ENCODE measurements at places on chromosomes 4 and X.

DNA sequence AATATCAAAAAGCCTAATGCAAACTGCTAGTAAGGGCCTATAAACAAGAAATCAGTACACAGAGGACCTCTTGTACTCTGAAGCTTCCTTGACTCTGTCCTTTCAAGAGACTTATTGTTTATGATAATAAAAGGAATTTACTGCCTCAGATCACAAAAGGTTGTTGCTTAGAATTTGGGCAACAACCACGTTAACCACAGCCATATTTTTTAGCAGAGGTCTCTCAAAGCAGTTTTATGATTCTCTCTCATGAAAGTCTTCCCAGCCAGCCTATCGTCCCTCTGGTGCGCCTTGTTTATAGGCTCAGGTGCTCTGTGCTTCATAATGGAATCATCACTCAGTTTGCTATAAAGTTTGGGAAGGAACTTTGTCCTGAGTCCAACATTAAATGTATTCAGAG is 270.6 kb downstream of the RCHY1 start:
- DNase-seq: no peak

GRCh38 chrX:17967888-17968287 is 106.8 kb upstream of the RAI2 start:
- DNase-seq: no peak

DNA sequence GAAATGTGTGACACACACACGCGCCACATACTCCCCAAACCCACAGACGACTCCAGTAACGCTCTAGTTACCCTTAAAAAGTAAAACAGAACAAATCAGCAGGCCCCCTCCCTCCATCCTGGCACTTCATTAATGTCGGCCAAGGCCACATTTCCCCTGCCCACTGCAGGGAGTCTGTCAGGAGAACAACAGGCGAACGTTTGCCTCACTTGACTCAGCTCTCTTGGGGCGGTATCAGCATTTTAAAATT is 671 bp upstream of the FHIP1A start:
- no peak for DNase-seq

GRCh38 chr4:125319311-125319710 is 4.6 kb downstream of the FAT4 start:
- no peak for DNase-seq

DNA sequence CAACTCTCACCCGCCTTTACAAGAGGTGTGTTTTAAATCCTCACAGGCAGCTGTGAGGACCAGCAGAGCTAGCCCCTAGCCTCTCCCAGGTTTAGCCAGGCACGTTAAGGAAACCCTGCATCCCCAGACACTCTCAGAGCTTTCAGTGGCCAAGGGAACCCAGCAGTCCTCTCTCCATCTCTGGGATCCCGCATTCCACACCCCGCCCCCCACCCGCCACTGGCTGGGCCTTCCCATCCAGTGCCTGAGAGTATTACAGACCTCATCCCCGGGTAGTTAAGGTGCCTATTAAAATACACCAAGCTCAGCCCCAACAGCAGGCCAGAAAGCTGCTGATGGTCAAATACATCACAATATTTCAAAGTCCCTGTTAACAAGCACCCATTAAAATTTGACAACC is 256.2 kb downstream of the BCOR start:
- no peak for DNase-seq

GRCh38 chr4:53763813-53764597 is 172.7 kb upstream of the LNX1 start:
- DNase-seq: no peak

- peak; percentile 17 for DNase-seq
Measured at GRCh38 chrX:106862972-106863688, 40.0 kb downstream of the RIPPLY1 start.

DNA sequence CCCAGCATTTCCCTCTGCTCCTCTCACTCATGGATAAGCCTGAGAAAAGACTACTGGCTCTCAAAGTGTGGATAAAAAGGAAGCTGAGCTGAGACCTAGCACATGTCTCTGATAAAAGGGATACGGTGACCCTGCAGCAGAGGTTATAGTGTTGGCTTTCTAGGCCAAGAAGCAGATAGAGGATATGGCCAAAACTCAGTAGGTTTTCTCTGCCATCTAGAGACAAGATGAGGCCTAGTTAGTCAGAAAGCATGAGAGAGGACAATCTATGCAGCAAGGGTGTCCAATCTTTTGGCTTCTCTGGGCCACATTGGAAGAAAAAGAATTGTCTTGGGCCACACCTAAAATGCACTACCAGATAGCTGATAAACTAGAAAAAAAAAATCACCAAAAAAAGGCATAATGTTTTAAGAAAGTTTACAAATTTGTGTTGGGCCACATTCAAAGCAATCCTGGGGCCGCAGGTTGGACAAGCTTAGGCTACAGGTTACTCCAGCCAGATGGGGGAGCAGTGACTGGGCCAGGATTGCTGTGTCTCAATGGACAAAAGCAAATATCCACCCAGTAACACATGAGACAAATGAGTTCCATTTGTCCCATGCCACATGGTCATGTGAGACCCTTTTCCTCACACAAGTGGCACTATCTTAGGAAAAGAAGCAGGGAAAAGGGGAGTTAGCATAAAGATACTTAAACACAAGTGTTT is 411.4 kb downstream of the INPP4B start:
- no peak for DNase-seq

- peak; percentile 40 for DNase-seq
Measured at GRCh38 chrX:14697451-14697850, 168.1 kb downstream of the GLRA2 start.

- DNase-seq: no peak
Measured at GRCh38 chr4:32752962-32753361, 2032.8 kb downstream of the PCDH7 start.

DNA sequence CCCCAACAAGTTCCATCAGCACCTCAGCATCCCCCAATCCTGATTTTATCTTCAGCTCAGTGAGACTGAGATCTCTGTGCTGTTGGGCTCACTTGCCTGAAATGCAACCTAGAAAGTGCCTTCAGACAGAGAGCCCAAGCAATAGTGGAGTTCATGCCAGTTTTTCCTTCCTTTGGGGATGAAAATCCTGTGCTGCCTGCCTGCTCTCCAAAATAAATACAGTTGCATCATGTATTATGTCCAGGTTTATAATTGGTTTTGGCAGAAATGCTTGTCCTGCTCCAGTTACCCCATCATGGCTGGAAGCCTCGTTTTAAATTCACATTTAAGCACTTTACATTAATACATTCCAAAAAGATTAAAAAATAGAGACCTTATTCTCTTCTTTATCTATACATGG is 1865.5 kb upstream of the TENM3 start:
- DNase-seq: no peak

DNA sequence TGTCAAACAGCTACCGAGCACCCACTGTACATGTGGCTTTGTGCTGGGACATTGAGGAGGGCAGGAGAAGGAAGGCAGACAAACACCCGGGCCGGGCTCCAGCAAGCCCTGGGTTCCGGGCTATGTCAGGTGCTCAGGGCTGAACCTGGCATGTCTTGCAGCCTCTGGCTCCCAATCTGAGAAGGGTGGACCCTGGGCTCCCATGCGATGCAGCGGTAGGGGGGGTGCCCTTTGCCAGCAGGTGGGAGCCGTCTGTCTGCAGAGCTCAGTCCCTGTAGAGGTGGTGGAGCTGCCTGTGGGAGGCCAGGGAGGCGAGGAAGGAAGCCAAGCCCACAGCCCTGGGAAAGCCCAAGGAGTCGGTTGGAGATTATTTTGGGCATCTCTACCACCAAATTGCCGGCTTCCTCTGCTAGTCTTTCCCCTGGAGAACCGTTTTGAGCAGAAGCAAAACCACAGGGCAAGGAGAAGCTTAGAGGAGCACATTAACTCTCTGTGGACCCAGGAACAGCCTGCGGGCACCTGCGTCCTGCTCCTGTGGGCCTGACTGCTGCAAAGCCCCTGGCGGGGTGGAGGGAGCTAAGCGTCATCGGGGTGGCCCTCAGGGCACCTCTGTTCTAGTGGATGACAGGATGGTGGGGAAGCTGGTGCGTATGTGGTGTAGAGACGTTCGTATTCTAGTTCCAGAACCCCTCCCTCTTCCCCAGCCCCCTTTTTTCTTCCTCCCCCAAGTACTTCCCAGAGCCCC is 10.3 kb downstream of the CPZ start:
- DNase-seq: peak; percentile 63

GRCh38 chr4:55458164-55458563 is 62.4 kb downstream of the TMEM165 start:
- no peak for DNase-seq

DNA sequence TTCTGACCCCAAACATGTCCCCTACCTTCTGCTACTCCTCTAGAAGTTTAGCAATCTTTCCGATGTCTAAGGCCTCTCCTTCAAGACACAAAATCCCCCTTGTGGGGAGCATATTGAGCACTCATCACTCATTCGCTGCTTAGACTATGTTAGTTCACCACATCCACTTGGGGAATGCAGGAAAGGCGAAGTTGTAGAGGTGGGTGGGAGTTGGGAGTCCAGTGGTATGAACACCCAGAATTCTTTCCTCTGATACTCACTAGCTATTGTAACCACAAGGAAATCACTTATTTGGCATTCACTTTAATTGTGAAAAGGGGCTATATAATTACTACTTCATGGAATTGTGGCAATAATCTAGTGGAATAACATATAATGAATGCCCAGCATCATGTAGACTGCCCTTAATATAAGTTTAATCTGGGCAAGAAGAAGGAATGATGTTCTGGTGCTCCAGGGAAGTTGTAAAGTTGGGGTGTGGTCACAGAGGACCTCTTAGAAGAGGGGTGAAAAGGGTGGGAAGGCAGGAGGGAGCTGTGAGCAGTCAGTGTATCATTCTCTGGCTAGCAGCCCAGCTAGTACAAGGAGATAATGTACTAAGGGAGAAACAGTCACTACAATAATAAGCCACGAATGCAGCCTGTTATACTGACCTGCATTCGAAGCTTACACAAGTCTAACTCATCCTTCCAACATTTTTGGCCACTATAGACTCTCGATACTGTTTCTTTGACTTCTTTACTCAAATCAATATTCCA is 468.2 kb upstream of the DIPK2B start:
- DNase-seq: no peak

DNA sequence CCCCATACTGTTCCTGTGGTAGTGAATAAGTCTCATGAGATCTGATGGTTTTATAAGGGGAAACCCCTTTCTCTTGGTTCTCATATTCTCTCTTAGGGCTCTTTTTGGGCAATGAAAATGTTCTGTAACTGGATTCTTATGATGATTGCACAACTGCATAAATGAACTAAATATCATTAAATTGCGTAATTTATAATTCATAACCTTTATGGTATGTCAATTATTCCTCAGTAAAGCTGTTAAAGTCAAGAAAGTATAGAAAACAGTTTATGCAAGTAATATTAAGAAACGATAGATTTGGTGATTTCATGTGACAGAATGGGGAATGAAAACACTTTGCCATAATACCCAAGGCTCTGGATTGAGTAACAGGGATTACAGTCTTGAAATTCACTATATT is 33.5 kb upstream of the SPANXD start:
- no peak for DNase-seq

- DNase-seq: peak; percentile 1
Measured at GRCh38 chrX:41922431-41923151, 763 bp downstream of the CASK start.

GRCh38 chrX:3204606-3205005 is 141.8 kb downstream of the MXRA5 start:
- DNase-seq: no peak

DNA sequence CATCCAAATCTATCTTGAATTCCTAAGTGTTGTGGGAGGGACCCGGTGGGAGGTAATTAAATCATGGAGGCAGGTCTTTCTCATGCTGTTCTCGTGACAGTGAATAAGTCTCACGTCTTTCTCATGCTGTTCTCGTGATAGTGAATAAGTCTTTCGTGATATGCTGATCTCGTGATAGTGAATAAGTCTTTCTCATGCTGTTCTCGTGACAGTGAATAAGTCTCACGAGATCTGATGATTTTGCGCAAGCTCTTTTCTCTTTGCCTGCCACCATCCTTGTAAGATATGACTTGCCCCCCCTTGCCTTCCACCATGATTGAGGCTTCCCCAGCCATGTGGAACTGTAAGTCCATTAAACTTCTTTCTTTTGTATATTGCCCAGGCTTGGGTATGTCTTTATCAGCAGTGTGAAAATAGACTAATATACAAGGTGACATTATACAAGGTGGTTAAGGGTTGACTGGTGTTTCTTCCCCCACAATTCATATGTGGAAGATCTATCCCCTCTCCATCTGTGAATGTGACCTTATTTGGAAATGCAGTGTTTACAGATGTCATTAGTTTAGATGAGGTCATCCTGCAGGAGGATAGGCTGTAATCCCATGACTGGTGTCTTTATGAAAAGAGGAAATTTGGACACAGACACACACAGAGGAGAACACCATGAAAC is 27.6 kb downstream of the ARSD start:
- no peak for DNase-seq

DNA sequence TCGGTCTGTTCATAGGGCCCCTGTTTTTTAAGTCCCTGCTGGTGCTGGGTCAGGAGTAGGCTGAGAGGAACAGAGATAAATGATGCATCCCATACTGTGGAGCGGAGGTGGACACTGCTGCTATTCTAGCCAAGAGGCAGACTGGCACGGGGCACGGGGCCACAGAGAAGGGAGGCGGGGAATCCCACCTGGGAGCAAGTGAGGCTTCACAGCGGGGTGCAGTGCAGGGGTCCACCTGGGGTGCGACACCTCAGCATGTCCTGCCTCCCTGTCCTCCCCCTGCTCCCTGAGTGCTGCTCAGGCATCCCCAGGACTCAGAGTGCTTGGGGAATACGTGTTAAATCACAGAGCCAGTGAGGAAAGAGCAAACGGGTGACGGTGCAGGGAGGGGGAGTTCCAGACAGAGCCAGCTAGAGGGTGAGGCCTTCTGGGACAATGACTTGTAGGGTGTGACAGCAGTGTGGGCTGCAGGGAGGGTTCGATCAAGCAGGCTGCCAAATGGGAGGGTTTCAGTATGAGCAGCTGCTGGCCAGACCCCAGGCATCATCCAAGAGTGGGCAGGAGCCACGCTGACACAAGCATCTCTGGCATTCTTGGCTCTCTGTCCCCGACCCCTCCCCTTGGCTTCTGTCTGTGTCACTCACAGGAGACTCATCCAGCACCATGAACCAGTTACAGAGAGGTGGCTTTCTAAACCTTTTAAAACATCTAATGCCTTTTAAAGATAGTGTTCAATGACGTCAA is 13.7 kb upstream of the HTRA3 start:
- DNase-seq: no peak

DNA sequence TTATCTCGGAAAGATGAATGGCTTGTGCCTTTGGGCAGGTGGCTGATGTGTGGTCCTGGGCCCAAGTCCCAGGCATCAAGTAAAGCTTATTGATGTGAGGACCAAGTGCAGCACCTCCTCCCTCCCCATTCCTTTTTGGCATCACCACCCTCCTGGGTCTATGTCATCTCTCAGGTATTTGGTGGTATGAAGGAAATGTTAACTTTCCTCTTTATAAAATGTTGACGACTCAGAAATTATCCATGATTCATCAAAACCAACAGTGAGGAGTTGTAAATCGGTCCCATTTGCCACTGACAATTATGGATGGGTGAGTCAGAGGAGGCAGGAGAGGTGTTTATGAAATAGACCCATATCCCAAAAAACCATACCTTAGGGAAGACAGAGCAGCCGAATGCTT is 229.4 kb upstream of the GATB start:
- DNase-seq: no peak

All from NB4 (cell line).